GM12864 (cell line): ENCODE measurements at places on chromosomes 6 and 20.

DNA sequence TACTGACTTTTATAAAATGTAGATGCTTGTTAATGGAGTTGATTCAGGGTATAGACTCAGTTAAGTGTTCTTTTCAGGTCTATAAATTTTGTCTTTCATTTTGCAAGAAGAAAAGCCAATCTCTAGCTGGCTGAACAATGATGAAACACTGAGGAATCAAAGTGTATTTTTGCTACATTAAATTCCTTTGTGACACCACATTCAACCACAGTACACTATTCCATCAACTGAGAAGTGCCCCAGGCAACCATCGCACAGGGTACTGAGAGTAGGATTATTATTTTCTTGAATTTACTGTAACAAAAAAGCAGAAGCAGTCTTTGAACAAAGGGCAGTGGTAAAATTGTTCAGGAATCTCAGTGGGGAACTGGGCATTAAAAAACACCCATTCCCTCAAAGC, 83.6 kb downstream of the PREP start:
- DNase-seq = no peak

- no peak for DNase-seq
These were observed 344.7 kb downstream of the CDH26 start for GRCh38 chr20:60302875-60303274.

GRCh38 chr6:43939281-43940070, 169.5 kb downstream of the VEGFA start:
- DNase-seq = no peak

DNA sequence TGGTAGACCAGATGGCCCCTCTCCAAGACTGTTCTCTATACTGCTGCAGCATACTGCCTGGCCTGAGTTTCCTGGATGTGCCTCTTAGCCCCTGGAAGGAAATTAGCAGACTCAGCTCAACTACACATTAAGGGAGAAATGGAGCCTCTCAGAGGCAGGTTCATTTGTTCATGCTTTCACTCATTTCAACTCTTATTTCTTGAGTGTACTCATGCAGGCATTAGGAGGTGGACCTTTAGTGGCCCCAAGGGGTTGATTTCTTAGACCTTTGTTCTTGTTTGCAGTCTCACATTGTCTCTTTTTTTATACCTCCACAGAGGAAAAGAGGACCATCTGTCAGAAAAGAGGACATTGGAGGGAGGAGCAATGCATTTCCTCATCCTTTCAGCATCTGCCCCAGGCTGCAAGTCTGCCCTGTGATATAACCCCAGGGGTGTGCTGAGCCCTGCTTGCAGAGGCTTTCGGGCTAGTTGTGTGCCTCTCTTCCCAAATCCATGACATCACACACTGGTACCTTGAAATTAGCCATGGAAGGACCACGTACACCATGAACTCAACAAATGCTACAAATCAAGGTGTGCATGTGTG, 456.2 kb downstream of the CD83 start:
- DNase-seq = no peak

DNA sequence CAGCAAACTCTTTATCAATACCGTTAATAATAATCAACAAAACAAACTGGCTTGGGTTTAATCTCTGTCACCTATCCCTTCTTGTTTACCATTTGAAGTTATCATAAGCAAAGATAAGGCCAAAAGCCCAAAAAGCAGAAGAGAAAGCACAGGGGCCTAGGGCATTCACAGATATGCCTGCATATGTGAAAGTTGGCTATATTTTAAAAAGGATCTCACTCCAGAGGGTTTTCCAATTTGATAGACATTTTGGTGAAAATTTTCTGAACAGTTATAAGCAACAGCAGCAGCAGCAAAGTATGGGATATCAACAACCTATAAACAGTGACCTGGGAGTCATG, 101.1 kb downstream of the ATXN1 start:
- DNase-seq = no peak
